ENCODE measurements at places on chromosomes 5 and 9. TPM values are rescaled to one million over a fixed set of nuclear protein-coding genes. Genes with fewer than 3 reads are reported as not detected.
A peak's percentile ranks its signal among the peaks of the same experiment; 100 is the strongest.

MZB1 gene
- total RNA-seq = not detected

LHX2 gene
- not detected for total RNA-seq

GRCh38 chr9:123234853-123235252 is 33.5 kb downstream of the STRBP start:
- DNase-seq = no peak

PTCD2 gene
- 2.3 TPM for total RNA-seq

- DNase-seq = peak; percentile 48
Observed at GRCh38 chr5:1174122-1174936, 27.1 kb upstream of the SLC6A19 start.

SOWAHA gene
- not detected for total RNA-seq

SHISAL2B gene
- not detected for total RNA-seq

GRCh38 chr5:73274121-73274520 is 101.1 kb downstream of the TMEM174 start:
- DNase-seq = no peak

- no peak for DNase-seq
Observed at GRCh38 chr5:179734536-179735164, 2.0 kb downstream of the MAML1 start.

CNTNAP3 gene
- total RNA-seq = 78.6 TPM

DNA sequence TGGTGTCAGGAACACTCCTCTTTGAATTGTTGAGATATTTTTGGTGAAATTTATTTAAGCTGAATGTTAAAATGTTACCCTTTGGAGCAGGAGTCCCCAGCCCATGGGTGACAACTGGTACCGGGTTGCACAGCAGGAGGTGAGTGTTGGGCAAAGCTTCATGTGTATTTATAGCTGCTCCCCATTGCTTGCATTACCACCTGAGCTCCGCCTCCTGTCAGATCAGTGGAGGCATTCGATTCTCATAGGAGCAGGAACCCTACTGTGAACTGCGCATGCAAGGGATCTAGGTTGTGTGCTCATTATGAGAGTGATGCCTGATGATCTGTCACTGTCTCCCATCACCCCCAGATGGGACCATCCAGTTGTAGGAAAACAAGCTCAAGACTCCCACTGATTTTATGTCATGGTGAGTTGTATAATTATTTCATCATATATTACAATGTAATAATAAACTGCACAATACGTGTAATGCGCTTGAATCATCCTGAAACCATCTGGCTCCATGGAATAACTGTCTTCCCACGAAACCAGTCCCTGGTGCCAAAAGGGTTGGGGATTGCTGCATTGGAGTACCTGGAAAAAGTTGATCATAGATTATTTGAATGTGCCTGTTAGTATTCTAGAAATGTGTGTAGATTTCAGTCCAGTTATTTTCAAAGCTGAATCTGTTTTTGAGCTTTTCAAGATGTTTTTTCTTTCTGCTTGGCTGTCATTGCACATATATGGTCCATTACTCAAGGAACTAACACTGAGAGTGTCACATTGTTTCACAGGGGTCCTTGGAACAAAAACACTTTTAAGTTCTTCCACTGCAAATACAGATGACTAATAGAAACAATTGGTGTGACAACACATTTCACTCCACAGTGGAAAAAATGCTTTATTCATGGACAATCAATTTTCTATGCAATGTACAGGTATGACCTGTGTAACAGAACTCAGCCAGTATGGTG is 104.6 kb upstream of the TNFAIP8 start:
- no peak for DNase-seq

- DNase-seq = no peak
Observed at GRCh38 chr5:622359-622758, 10.2 kb downstream of the CEP72 start.

DBH gene
- total RNA-seq = not detected

GRCh38 chr9:131887680-131888079 is 147.8 kb upstream of the RAPGEF1 start:
- DNase-seq = no peak

DNA sequence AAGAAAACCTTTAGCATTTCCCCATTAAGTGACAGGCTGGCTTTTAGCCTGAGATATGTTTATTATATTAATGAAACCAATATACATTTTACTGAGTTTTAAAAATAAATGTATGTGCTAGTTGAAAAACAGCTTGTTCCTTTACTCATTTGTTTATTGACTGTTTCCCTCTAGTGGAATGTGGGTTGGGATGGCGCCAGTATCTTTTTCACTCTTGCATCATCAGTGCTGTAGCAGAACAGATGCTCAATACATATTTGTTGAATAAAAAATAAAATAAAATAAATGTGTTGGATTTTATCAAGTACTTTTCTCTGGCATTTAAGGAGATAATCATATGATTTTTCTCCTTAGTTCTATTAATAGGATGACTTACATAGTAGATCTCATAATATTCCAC is 43.0 kb downstream of the FSTL4 start:
- no peak for DNase-seq

- no peak for DNase-seq
Observed at GRCh38 chr9:107869111-107869510, 379.5 kb upstream of the KLF4 start.

DNAJC25 gene
- total RNA-seq = 2.3 TPM

DNA sequence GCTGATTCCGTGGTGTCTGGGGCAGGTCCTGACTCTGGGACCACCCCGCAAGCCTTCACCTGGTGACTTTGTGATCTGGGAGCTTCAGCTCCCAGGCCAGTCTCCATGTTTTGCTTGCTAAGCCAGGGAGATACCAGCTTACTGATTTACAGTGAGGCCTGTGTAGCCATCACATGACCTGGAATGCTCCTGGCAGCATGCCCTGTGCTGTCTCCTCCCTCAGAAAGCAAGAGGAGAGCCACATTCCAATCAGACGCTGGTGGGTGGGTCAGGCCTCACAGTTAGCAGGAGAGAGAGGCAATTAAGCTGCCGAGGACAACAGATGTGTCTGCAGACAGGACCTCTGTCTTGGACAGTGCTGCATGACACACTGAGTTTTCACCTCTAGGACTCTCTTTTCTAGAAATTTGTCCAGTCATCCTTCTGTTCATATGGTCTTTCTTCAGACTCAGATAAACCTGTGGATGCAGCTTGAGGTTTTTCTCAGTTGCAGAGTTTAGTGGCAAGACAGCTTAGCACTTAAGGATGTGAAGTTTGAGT is 24.4 kb upstream of the GRPEL2 start:
- DNase-seq = peak; percentile 94

- DNase-seq = no peak
Observed at GRCh38 chr5:62680121-62680520, 101.5 kb downstream of the LRRC70 start.

CMYA5 gene
- under 0.01 TPM for total RNA-seq

TLE1 gene
- 82.4 TPM for total RNA-seq

DNA sequence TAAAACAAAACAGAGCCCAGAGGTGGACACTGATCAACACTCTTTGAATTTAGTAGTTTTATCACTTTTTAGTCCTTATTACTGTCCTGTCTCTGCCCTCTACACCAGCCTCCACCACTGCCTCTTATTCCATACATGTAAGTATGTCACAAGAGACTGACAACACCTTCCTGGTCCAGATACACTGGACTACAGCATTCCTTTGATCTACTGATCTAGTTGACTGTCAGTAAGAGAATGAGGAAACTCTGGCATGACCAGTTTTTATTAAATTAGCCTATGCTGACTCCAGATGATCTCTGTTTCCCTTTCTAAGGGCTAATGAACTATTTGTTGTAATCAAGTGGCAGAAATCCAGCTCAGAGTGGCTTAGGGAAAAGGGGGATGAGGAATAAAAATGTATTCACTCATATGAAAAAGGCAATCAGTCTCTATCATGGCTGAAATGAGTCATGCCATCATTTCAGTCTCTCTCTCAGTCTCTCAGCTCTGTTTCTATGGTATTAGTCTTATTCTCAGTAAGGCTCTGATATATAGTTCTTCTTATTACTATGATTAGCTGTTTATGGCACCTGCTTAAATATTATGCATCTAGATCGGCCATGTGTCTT is 5.5 kb downstream of the ARHGEF37 start:
- DNase-seq = peak; percentile 48

GRCh38 chr9:76758476-76758875 is 5.8 kb upstream of the PCA3 start:
- DNase-seq = no peak

CCNJL gene
- total RNA-seq = 8.5 TPM

DNA sequence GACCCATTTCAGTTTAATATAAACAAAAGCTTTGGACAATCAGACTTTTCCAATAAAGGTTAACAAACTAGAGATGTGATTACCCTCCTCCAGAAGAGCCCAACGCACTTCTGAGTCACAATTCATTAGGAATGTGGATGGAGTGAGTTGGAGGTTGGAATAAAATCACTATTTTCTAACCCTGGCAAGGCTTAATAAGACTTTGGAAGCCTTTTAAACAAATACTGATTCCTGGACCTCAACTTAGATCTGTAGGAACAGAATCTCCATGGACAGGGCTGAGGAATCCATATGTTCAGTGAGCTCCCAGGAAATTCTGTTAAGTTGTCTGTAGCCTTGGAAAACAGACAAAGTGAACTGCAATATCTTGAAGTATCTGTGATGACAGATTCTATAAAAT is 233.5 kb upstream of the ELL2 start:
- DNase-seq = no peak

- DNase-seq = peak; percentile 92
Observed at GRCh38 chr9:81562231-81563019, 126.9 kb downstream of the TLE1 start.

GRCh38 chr5:126348855-126349635 is 74.2 kb upstream of the GRAMD2B start:
- no peak for DNase-seq

WHRN gene
- total RNA-seq = 0.13 TPM

ORM2 gene
- total RNA-seq = not detected

DNA sequence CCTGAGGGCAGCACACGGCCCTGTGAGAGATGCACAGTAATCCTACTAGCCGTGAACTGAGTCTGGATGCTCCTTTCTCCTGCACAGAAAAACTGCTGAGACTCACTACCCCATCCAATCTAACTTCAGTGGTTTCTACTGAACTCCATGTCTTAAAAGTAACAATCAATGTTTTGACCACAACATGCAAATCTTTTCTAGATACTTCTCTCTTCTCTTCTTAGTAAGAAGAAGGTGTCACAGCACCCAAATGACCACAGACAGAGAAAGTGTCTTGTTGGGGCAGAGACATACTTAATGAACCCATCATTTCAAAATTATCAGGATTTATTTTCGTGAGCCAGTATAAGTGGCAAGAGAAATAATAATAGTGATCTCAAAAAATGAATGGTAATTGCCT is 285.8 kb upstream of the MEF2C start:
- no peak for DNase-seq

DNA sequence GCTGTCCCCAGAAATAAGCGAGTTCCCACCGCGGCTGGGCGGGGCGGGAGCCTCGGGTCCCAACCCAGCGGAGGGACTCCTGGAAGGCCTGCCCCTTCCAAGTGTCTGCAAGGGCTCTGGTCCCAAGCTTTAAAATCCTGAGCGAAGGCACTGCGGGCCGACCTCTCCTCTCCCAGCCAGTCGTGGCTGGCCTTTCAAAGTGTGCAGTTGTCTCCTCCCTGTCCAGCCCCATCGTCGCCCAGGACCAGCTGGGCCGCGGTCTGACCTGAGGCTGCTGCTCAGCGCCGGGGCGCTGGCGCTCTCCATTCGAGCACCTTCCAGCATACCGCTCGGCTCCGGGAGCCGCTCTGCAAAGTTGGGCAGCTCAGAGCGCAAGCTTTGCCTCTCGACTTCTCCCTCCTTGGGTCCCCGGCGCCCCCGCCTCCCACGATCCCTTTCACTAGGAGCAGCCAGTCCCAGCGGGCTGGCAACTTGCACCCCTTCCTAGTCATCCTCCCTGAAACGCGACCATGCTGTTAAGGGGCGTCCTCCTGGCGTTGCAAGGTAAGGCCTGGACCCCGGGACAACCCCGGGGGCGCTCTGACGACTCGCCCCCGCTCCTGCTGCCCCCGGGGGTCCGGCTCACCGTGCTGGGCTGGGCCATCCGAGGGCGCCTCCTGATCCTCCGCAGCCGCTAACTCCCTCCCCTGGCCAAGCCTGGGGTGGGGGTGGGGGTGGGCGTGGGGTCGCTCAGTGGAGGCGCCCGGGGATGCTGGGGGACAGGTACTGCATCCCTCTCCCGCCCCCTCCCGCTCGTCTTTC is at the start of gene MAMDC2:
TSS of gene MAMDC2 (plus strand) at position 160 of the 801 bp plus-strand sequence. CDS start at position 510, 350 bp downstream.
- peak; percentile 41 for DNase-seq

- no peak for DNase-seq
Observed at GRCh38 chr5:123949043-123949804, 437.2 kb downstream of the CSNK1G3 start.

FCN2 gene
- not detected for total RNA-seq

DNA sequence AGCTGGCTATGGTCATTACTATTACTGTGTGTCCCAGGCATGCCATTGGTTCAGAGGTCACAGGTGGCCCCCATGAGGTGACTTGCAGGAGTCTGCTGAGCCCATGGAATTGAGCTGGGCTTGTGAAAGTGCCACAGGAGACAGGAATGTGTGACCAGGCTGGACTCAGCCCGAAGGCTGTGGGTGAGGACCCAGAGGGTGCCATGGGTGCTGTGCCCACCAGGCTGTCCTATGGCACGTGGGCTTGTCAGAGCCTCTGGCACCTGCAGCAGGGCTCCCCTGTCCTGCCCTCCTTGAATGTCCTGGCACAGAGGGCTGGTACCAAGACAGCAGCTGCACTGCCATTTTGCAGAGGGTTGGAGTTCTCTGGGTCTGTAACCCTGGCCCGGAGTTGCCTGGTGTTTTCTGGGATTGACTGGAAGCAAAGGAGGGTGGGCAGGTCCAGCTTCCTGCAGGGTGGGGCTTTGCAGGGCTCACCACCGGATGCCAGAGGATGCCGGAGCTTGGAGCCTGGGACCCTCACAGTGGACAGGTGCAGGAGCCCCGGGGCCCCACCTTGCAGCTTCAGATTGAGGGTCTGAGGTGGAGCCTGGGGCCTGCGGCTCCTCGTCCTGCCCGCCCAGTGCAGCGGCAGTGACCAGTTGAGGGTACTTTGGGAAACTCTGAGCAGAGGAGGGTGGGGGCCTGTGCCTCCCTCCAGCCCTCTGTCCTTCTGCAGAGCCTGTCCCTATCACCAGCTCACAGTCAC is 14.2 kb downstream of the COL5A1 start:
- DNase-seq = no peak

DNA sequence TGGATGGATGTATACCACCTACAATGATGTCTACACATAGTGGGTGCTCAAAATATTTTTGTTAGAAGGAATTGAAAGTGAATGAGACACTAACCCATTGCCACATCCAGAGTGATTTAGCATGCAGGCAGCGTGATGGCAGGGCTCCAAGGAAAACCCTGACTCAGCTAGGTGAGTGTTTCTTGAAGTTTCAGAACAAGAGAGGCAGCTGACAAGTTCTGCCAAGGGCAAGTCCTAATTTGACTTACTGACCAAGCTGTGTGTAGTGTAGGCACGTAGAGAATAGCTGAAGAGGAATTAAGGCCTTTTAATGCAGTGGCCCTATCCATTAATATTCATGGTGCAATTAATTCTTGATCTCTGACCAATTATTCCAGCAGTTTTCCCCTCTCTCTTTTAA is 107.8 kb upstream of the ATP10B start:
- DNase-seq = no peak

DNA sequence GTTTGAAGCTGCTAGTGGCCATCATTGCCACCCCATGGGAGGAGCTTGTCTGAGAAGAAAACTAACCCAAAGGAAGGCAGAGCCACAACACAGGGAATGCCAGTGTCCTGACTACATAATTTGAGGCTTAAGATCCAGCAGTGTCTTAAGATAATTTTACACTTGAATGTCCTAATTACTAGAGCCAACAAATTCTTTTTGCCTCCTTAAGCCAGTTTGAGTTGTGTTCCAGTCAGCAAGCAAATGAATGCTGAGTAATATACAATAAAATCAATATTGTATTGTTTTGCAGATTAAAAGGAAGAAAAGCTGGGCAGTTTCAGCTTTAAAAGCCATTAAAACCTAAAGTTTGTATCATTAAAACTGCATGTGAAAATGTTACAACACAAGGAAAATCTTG is 13.9 kb downstream of the HTR4 start:
- DNase-seq = no peak
